ENCODE measurements at places on chromosomes 11 and 22.
A peak's percentile ranks its signal among the peaks of the same experiment; 100 is the strongest.

DNA sequence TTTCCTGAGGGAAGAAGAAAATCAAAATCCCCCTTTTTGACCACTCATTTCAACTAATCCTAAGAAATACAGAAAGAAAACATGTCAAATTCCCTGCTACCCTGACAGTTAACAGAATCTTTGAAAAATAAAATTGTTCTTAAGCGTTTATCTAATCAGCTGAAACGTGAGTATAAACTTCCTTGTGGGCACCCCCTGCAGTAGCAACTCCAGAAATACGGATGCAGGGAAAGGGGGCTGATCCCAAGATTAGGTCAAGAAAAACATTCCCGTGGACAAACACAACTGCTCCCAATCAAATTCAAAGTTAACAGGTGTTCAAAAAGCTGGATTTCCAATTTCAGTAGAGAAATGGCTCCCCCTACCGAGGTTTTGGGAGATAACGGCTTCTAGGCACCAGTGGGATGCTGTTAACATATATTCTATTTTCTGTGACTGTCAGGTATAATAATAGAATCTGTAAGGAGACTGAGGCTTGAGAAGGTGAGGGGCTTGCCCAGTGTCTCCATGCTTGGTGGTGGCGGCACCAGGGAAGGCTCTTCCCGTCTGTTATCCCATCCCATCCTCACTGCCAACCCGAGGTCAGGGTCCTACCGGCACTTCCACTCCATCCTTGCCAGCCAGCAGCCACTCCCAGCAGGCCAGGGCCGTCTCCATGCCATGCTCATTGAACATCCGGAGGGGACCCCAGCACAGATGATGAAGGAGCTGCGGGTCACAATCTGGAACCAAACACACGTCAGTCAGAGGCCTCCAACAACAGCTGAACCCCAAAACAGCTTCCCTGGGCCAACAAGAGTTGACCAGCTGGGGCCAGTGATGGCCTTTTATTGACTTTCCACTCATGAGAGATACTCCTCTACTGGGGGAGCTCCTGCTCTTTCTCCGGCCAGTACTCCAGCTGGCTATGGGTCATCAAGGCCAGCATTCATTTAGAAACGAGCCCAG is 32.0 kb upstream of the SERPIND1 start:
- peak; percentile 37 for DNase-seq

DNA sequence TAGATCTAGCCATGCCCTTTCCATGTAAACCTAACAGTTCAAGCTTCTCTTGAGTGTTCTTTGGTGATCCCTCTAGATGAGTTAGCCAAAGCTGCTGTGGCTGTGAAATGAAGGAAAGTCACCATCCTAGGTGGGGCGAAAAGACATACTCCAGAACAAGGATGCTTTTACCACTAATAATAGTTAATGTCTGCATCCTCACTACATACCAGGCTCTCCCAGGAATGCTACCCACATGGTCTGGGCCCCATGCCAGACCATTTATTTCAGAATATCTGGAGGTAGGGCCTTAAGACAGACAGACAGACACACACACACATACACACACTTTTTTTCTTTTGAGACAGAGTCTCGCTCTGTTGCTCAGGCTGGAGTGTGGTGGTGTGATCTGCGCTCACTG is 14.7 kb downstream of the ABTB2 start:
- no peak for DNase-seq

GRCh38 chr11:77074205-77074604 is 7.4 kb downstream of the CAPN5 start:
- no peak for DNase-seq

GRCh38 chr11:73810637-73811036 is 23.0 kb downstream of the MRPL48 start:
- no peak for DNase-seq

- no peak for DNase-seq
Observed at GRCh38 chr11:64276653-64277431, 7.6 kb downstream of the BAD start.

- DNase-seq: no peak
Observed at GRCh38 chr11:75945446-75945845, 130.4 kb downstream of the UVRAG start.

GRCh38 chr11:128628686-128629085 is 41.3 kb upstream of the ETS1 start:
- DNase-seq: no peak

DNA sequence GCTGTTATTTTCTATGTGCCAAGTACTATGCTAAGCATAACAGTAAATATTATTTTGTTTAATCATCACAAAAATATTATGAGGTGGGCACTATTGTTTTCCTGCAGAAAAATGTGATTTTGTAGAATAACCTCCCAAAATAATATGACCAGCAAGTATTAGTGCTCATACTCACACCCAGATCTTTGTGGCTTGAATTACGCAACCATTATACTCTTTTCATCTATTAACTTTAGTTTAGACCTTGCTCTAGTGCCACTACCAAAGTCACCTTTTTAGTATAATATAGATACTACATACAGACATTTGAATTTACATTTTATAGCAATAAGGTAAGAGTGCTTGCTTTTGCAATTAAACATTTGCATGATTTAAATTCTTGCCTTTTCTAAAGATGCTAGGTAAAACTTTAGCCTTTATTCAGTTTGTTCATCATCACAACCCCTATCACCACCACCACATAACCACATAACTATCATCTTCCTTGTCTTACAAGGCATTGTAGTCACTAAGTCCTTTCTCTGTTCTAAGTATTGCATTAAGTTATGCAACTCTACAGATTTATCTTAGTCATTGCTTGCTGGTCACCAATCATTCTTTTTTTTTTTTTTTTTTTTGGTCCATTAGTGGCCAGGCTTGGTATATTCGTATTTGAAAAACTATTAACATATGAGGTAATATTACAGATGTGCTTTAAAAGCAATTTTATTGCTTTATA is 68.4 kb downstream of the GAS2 start:
- DNase-seq: no peak

DNA sequence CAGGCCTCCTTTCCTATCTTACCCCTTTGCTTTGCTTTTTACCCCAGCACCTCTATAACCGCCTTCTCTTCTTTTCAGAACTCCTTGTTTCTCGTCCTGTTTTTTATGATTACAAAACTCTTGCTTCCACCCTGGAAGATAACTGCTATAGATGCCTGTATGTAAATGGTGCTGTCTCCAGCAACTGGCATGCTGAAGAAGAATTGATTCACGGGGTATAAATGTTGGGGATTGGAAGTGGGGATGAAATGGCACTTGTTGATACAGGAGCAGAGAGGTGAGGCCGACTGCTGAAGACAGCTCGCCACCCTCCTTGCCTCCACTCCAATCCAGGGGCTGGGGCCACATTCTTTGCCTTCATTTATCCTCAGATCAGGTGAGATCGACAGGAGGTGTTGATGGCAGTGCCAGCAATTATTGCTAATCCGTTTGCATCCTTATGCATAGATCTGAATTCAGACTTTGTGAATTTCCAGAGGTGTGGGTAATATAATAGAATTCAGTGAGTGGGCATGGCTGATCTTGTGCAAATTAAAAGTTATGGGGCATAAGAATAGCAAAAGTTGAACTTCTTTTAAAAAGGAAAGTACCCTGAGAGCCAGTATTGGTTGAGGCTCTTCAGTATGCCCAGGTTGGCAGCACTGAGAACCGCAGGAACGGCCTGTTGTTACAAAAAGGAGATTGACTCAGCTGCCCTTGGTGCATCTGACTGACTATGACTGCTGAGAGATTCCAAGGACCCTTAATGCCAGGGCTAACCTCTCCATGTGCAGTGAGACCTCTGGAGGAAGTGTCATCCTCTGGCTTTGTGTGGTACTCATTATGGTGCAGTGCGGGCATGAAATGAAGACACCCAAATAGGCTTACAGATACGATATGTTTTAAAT is 5.3 kb downstream of the NEAT1 start:
- no peak for DNase-seq

GRCh38 chr11:89487016-89487415 is 4.2 kb downstream of the NOX4 start:
- no peak for DNase-seq

GRCh38 chr22:27134315-27134701 is 476.9 kb downstream of the MIAT start:
- no peak for DNase-seq

- no peak for DNase-seq
Observed at GRCh38 chr11:59990421-59990820, 26.6 kb upstream of the OOSP4B start.

GRCh38 chr22:29642694-29643093 is 39.3 kb downstream of the NF2 start:
- no peak for DNase-seq

GRCh38 chr11:70270877-70271648 is 573 bp downstream of the PPFIA1 start:
- peak; percentile 32 for DNase-seq

GRCh38 chr11:62338218-62338617 is 970 bp downstream of the ASRGL1 start:
- DNase-seq: no peak

GRCh38 chr11:20163783-20164481 is 3.7 kb upstream of the DBX1 start:
- no peak for DNase-seq

GRCh38 chr11:10439351-10439750 is 15.7 kb upstream of the AMPD3 start:
- no peak for DNase-seq

DNA sequence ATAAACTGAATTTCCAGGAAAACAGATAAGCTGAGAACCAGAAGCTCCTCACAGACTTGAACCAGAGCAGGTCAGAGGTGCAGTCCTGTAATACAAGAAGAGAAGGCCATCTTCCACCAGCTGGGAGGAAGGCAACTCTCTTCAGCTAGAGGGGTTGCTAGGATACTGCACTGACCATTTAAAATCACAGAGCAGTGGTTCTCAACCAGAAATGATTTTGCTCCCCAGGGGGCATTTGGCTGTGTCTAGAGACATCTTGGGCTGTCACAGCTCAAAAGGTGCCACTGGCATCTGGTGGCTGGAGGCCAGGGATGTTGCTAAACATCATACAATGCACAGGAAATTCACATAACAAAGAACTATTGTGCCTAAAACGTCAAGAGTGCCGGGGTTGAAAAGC is 17.2 kb downstream of the OPCML start:
- DNase-seq: no peak

DNA sequence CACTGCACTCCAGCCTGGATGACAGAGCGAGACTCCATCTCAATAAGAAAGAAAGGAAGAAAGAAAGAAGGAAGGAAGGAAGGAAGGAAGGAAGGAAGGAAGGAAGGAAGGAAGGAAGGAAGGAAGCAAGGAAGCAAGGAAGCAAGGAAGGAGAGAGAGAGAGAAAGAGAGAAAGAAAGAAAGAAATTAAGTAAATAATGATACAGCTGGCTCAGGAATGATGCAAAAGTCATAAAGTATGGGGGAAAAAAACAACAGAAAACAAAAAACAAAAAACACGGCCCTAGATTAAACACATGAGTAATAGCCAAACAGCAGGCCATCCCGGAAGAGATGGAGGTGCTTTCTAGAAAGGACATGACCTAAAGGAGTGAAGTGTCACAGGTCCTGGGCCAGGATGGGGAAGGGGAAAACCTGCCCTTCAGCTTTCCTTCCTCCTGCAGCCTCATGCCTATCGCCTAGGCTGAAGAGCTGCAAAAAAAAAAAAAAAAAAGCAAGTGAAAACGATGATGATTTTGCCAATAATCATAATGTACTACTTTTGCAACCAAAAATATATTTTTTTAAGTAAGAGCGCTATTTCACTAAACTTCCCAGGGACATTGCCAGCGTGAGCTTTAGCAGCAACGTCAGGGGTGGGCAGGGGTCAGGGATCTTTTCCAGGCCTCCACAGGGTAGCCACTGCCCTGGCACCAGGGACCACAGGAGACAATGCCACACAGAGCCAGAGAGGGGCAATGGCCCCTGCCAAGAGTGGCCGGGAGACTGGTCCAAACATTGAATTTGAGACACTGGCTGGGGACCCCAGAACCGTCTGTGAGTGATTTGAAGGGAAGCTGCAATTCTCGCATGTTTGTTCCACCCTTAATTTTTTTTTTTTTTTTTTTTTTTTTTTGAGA is 28.2 kb upstream of the TMPRSS4 start:
- DNase-seq: no peak

DNA sequence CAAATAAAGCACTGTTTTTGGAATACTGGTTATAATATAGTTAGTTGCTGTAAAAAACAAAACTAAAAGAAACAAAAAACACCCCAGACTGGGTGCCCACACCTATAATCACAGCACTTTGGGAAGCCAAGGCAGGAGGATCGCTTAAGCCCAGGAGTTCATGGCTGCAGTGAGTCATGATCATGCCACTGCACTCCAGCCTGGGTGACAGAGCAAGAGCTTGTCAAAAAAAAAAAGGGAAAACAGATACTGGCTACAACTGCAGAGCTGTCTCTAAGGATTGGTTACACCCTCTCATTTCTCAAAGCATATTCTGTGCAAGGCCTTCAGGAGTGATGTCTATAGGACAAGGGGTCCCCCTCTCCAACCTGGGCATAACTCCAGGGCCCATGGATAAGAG is 14.6 kb upstream of the STK33 start:
- no peak for DNase-seq

DNA sequence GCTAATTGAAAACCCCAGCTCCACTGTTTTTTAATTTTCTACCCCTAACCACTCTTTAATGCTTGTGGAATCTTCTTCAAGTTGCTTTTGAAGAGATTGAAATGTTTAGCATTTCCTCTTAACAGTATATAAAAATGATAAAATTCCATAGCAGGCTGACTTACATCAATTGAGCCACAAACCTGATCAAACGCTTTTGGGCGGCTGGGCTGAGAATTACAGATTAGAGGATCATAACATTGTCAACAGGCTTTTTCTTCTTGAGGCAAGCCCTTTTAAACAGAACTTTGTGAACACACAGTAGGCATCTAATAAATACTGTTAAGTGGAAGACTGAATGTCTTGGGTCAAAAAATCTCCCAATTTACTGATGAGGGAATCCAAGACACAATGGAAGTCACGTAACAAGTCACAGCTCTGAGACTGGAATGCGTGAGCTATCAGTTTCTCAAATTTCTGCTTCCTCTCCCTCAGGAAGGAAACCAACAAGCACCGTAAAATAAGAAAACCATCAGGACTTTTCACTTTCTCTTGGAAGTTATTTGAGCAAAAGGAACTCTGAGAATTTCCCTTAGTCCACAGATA is 50.0 kb upstream of the CCDC89 start:
- no peak for DNase-seq

DNA sequence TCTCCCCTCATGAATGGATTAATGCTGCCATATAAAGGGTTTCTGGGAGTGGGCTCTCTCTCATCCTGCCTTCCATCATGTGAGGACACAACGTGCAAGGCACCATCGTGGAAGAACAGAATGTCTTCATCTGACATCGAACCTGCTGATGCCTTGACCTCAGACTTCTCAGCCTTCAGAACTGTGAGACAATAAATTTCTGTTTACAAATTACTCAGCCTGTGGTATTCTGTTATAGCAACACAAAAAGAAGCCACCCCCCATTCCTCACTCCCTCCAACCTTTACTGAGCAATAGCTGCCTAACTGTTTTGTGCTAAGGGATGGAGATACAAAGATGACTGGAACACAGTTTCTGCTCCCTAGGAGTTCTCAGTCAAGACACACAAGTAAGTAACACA is 106.1 kb upstream of the PLET1 start:
- no peak for DNase-seq

Measured in memory B cell (primary cell).